ENCODE measurements at places on chromosomes 11 and 22.

GRCh38 chr11:95985174-95985808 is 61.4 kb upstream of the MTMR2 start:
- no peak for DNase-seq

DNA sequence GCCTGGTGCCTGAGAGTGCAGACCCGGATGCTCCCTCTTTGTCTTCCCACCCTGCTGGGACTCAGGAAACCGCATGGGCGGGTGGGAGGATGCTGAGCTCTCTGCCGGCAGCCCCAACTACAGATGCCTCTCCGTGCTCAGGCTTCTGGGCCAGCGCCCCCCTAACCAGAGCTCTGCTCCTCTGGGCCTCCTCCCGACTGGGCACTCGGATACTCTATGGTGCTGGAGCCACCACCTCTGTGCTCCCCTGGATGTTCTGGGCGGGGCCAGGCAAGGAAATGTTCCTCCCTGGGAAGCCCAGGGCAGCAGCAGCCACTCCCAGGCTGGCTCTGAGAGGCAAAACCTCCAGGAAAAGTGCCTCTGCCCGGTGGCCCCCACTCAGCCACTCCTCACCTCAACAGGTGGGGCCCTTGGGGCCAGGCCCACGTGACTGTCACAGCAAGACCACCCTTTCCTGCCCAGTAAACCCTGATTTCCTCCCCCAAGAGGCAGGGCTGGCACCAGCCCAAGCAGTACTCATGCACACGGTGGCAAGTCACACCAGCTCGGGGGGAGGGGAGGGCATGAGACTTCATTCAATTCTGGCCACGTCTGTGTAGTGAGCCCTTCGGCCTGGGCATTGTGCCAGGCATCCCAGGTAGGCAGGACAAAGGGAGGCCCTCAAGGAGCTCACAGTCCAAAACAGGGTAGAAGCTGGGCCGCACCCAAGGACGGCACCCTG is 54.7 kb upstream of the TCF20 start:
- DNase-seq, result no peak

DNA sequence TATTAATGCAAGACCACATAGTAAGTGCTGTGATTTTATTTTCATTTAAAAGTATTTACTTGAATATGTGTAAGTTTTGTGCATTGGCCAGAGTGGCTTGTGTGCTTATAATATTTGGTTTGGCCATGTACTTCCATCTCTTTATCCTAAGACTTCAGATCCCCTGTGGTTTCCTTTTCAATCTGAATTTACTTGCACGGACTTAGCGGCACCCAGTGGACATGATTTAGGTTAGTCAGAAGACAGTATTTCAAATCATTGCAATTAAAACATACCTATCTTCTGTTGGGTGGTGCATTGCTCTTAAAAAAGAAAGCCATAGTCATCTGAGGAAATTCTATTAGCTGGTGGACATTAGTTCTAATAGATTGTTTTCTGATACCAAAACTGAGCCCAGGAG is 30.7 kb downstream of the PIWIL4 start:
- DNase-seq, result peak; percentile 57

DNA sequence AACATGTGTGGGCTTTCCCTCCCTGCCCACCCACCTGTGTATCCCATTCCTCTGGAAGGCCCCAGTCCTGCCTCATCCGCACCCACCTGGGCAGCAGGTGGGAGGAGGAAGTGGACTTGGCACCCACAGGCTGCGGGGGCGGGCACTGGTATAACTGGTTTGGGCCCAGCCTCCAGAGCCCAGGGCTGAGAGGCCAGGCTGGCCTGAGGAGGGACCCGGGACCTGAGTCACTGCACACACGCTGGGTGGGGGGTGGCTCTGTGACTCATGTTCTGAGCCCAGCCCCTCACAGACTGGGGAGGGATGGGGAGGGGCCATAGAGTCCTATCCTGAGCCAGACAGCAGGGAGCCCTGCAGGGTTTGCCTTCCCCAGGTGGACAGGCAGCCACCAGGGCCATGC is 16.7 kb downstream of the PHLDA2 start:
- no peak for DNase-seq

GRCh38 chr11:115247361-115247760 is 256.9 kb downstream of the CADM1 start:
- no peak for DNase-seq

DNA sequence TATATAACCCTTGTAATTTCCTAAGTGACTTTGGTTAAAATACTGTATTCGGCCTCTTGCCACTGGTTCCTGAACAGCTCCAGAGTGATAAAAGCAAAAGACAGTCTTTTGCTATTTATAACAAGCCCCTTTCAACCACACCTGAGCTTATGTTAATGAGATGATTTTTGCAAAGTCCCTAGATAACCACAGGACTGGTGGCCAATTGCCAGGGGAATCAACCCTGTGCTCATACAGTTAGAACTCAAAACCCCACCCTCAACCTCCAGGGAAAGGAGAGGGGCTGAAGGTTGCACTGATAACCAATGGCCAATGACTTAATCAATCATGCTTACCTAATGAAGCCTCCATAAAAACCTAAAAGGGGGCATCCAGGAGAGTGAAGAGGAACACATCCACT is 77.9 kb downstream of the SIK3 start:
- DNase-seq, result no peak

GRCh38 chr11:125036933-125037332 is 26.2 kb upstream of the SLC37A2 start:
- DNase-seq, result peak; percentile 50

GRCh38 chr11:112929432-112929831 is 31.8 kb upstream of the NCAM1 start:
- DNase-seq, result no peak

GRCh38 chr22:24137595-24137994 is 43.7 kb upstream of the SUSD2 start:
- DNase-seq, result no peak

- no peak for DNase-seq
Measured at GRCh38 chr11:72673284-72673942, 809 bp downstream of the PDE2A start.

GRCh38 chr11:108160970-108161566 is 39.7 kb downstream of the ACAT1 start:
- DNase-seq, result peak; percentile 41

GRCh38 chr11:46120346-46121300 is 631 bp downstream of the PHF21A start:
- peak; percentile 23 for DNase-seq

DNA sequence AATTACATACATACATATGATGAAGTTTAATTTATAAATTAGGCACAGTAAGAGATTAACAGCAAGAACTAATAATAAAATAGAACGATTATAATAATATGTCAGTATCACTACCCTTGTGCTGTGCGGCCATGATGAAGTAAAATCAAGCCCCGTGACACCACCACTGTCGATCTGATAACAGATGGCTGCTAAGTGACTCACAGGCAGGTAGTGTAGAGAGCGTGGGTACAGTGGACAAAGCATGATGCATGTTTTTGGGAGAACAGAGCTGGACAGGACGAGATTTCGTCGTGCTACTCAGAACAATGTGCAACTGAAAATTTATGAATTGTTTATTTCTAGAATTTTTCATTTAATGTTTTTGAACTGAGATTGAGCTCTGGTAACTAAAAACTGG is 108.4 kb upstream of the TIMP3 start:
- no peak for DNase-seq

DNA sequence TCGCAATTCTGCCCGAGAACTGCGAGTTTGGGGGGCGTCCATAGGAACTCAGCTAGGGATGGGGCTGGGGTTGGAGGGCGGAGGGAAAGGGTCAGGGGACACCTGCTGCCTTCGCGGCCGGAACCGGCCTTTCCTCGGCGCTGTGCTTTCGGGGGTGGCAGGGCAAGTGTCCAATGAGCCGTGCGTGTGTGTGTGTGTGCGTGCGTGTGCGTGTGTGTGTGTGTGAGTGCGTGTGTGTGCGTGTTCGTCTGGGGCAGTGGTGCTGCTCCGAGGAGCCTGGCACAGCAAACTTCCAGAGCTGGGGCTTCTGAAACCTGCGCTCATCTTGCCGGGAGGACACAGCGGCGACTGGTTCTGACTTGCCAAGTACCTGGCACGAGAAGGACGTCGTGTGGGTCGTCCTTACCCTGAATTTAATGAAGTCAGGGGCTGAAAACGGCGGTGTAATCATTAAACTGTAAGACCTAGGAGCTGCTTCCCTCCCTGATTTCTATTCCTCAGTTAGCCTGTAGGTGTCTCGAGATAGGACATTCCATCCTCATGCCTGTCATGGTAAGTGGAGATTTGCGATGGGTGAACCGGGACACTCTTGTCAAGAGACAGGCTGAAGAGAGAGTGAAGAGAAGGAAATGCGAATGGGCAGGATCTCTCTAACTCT is 27.0 kb upstream of the AMOTL1 start:
- DNase-seq, result peak; percentile 22

DNA sequence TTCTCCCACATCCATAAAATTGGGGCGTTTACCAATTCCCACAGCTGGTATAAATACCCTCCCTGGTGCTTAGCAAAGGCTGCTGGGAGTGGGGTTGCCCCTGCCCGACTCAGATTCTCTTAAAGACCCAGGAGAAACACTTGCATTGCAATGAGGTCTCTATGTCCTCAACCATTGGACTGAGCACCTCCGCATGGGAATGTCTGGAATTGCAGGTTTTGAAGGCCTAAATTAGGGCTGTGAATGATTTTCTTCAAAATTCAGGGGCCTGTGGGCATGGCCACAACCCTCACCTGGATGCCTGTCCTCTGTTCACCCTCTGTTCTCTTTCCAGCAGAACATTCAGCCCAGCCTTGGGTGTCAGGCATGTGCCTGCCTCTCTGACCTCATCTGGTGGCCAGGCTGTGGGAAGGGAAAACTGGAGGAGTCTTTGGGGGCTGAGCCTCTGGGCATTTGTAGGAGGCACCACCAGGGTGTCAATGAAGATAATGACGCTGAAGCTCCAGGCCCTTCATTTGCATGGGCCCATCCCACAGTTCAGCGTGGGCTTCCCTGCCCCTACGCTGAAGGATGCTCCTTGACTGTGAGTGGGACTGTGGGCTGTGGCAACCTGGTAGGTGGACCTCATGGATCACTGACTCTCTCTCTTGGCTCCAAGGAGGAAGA is 52.7 kb upstream of the MYEOV start:
- no peak for DNase-seq

DNA sequence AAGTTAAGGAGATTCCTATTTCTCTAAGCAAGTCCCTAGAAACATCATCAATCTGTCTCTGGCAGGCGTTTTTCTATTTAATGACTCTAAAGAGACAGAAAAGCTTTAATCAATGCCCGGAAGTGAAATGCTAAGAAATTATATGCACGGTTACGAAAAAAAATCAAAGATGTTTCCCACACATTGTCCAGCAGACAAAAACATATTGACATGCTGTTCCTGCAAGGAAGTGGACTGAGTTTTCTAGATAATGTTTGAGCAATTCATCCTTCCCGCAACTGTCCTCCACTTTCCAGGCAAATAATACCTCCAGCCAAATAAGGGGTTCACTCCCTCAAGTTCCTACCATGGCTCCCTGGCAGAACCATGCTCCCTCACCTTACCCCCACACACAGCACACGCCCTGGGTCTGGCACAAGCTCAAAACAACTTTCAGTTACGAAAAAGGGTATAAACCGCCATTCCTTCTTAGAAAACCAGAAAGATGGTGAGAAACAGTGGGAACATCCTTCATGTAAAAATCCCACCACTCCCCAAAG is 29.6 kb downstream of the GALNT18 start:
- DNase-seq, result no peak

- no peak for DNase-seq
Measured at GRCh38 chr11:19370100-19370861, 129.5 kb upstream of the E2F8 start.

DNA sequence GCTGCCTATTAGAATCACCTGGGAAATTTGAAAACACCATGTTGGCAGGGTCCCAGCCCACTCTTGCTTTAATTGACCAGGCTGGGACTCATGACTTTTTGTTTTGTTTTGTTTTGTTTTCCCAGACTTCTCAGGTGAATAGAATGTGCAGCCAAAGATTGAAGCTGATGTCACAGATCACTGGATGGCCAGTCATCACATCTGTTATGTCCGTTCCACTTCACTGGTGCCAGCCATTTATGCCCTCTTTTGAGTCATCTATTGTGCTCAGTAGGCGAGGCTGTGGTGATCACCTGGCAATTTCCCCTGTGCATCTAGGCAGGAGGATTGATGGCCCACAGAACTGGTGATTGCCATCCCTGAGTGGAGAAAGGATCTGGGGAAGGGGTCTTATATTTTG is 297.3 kb downstream of the INSC start:
- DNase-seq, result no peak

- DNase-seq, result no peak
Measured at GRCh38 chr11:120073196-120073595, 64.7 kb downstream of the TRIM29 start.

DNA sequence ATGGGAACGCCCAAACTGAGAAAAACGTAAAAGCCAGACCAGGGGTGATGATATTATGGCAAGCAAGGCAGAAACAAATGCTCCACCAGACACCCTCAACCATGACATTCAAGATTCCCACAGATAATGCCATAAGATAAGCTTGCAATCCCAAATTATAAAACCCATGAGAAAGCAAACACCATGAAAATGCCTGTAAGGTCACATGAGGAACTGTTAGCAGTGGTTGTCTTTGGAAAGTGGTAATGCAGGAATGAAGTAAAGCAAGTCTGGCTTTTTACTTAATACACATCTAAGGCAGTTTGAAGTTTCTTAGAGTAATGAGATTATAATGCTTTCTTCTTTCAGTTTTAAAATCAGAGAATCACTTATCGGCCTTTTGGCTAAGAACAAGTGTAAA is 111.0 kb downstream of the MN1 start:
- DNase-seq, result no peak

DNA sequence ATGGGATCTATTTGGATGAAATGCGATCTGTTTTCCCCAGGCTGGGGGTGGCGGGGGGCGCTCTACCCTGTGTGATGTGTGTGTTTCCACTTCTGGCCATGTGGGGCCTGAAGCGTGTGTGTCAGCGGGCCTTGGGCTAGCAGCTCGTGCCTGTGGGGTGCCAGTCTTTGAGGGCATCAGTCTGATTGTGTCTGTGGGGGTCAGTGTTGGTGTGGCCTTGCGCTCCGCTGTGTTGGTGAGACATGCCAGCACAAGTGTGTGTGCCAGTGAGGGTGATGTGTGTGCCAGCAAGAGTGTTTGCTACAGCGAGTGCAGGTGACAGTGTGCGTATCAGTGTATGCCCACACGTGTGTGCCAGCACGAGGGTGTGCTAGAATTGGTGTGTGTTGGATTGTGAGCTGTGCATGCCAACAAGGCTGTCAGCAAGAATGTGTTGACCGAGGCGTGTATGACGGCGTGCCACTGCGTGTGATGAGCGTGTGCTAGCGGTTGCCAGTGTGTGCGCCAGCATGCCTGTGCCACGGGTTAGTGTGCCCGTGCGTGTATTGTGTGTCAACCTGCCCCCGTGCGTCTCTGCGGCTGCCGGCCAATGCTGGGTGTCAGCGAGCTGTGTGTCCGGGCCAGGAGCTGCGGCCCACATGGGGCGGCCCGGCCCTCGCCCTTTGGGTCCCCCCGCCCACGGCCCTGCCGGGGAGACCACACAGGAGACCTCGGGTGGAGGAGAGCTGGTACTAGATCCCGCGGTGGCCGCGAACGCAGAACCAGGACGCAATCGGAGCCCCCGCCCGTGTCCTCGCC is 519 bp downstream of the ARRB1 start:
- peak; percentile 56 for DNase-seq

All from inflammatory macrophage (primary cell).